ENCODE measurements at places on chromosomes 4 and X.

DNA sequence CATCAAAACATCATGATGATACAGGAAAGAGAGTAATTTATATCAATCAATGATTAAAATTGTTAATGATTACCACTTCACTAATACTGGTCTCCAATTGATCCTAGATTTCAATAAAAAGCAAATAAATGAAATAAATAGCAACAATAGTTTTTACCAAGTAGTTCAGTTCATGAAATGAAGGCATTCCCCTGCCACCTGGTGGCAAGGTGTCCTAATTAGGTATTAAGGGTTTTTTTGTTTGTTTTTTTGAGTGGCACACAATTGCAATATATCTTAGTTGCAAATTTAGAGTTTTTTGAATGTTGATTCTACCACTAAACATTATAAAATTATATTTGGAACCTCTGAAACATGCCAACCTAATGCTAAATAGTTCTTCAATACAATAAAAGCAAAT lies 157.4 kb upstream of the PDE5A start:
- no peak for DNase-seq

DNA sequence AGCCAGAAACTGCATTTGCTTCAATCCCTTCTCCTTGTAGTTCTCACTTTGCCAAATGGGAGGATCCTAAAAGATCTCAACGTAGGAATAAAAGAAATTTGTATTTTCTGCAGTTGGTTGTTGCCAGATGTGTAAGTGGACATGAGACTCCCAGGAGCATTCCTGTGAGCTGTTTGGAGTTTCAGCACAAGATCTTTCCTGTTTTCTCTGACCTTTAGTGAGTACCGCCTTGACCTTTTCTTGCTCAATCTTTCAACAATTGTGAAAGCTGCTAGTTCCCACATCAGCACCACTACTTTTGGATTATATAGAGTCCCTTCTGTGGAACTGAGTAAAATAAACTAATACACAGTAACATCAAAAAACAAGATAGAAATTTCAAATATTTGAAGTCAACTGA lies 683.8 kb upstream of the PABPC4L start:
- no peak for DNase-seq

DNA sequence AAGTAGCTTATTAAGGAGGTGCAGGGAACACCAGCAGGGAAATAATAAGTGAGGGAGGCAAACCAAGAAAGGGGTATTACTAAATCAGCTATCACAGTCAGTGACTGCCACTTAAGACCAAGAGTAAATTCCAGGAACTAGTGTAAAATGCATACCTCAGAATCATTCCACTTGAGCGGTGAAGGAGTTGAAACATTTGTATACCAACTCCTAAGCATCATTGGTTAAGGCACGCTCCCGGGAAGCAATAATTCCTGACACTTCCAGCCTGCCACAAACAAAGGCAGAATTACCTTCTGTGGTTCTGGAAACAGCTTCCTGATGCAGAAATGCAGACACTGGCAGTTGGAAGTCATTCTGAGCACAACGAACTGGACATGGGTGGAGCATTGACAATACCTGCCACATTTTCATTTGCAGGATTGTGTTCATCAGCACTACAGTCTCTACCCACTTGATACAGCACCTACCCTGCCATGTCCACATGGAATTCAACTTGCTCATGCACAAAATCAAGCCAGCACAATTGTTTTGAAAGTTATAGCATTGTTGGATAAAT lies 82.1 kb downstream of the PPP1R2C start:
- no peak for DNase-seq

GRCh38 chr4:7055111-7055989 lies 12.2 kb downstream of the TADA2B start:
- DNase-seq, result no peak

- no peak for DNase-seq
Measured at GRCh38 chr4:8639021-8639420, 46.5 kb downstream of the CPZ start.

DNA sequence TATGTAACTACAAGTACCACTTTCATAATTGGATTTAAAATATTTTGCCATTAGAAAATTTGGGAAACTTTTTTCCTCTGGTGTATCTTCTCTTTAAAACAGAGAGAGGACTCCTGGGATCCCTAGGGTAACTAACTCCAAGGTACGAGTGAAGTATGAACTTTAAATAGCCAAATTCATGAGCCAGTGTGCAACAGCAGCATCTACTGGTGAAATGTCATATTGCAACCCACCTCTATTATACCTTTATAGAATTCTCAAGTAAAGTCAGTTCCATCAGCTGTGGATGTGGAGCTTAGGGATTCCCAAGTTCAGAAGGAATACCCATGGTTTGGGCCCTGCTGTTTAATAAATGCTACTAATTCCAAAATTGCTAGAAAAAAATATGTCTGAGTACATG lies 282.7 kb upstream of the TAPT1 start:
- no peak for DNase-seq

DNA sequence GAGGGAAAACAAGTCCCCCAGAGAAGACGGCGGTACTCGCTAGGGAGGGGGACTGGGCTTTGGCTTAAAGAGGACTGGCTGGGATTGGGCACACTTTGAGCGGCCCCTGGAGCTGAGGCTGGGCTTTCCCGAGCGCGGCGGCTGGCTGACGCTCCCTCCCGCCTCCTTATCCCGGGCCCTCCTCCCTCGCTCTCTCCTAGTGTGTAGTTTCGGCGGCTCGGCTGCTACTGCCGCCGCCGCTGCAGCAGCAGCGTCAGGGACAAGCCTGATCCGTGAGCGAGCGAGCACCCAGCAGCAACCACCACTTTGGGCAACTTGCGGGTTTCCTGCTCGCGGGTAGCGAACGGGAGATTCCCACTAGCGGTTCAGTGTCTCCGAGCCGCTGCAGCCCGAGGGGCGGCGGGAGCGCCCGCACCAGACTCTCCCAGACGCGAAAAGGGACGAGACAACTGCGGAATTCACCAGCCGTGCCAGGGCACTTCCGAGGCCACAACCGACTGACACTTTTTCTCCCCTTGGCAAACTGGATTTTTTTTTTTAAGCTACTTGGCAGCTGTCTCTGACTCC lies 632 bp upstream of the PCDH7 start:
- DNase-seq, result no peak

GRCh38 chr4:139599594-139600374 lies 43.8 kb upstream of the SETD7 start:
- no peak for DNase-seq

- no peak for DNase-seq
Measured at GRCh38 chr4:95833711-95834194, 6.1 kb upstream of the PDHA2 start.

GRCh38 chrX:135010921-135011320 lies 11.4 kb downstream of the RTL8B start:
- DNase-seq, result no peak

DNA sequence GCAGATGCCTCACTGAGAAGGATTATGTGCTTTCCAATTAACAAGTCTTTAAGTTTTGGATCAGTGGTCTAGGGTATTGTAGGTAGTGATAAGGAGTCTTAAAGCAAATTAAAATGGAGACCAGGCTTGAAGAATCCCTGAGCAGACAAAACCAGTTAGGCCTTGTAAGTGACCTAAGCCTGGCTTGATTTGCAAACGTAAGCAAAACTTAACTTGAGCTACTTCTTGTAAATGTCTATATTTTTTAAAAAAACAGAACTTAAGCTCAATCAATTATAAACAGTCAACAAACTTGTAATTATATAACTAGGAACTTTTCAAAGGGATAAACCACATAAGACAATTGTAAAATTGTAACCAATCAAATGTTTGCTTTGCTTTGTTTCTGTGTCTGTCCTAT lies 72.7 kb upstream of the NALF2 start:
- DNase-seq, result no peak

DNA sequence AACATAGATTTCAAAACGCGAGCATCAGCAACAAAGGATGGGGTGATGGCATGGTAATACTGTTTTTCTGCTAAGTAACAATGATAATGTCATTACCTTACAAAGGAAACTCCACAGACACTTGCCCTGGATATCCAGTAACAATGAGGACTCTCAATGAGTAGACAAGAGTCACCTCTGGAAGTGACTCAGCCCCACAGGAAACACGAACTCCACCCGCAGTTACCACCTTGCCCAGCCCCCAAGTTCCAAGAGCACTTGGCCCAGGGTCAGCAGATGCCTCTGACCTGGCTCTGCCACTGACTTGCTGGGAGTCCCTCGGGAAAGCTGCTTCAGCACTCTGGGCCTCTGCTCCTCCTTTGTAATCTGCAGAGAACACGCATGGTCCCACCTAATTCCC lies 110.3 kb upstream of the MAP3K15 start:
- DNase-seq, result no peak

GRCh38 chr4:16869594-16870245 lies 28.7 kb downstream of the LDB2 start:
- DNase-seq, result no peak

GRCh38 chr4:4248885-4249203 lies 821 bp upstream of the TMEM128 start:
- no peak for DNase-seq

GRCh38 chr4:87042986-87043820 lies 108.4 kb downstream of the AFF1 start:
- DNase-seq, result no peak

- DNase-seq, result no peak
Measured at GRCh38 chrX:103565197-103565596, 20.1 kb upstream of the TCEAL4 start.

DNA sequence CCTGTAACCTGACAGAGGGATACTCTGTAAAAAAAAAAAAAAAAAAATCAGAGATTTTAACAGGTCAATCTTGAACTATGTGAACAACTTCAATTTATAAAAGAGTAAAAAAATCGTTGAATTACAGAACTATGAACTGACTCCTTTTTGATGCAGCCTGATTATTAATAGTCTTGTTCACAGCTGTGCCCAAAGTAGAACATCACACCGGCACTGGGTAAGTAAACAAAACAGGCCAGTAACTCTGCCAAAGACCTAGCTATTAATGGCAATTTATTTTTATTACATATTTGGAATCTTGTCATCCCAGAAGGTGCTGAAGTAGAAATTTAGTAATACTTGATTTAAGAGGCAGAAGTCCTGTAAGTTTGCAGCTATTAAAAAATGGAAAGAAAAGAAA lies 31.4 kb downstream of the CPE start:
- DNase-seq, result no peak

DNA sequence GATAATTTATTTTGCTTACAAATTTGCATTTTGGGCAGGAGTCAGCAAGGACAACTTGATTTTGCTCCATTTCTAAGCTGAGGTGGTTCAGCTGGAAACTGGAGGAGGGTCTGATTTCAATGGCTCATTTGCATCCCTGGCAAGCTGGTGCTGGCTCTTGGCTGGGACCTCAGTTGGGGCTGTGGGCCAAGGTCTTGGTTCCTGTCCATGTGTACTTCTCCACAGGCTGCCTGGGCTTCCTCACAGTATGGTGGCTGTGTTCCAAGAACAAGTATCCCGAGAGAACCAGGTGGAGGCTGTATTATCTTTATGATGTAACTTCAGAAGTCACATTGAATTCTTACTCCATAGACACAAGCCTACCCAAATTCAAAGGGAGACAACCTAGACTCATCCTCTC lies 77.0 kb upstream of the STX18 start:
- DNase-seq, result no peak

GRCh38 chrX:108731153-108731552 lies 5.2 kb downstream of the IRS4 start:
- no peak for DNase-seq

- DNase-seq, result no peak
Measured at GRCh38 chr4:36288731-36289426, 7.5 kb downstream of the DTHD1 start.

DNA sequence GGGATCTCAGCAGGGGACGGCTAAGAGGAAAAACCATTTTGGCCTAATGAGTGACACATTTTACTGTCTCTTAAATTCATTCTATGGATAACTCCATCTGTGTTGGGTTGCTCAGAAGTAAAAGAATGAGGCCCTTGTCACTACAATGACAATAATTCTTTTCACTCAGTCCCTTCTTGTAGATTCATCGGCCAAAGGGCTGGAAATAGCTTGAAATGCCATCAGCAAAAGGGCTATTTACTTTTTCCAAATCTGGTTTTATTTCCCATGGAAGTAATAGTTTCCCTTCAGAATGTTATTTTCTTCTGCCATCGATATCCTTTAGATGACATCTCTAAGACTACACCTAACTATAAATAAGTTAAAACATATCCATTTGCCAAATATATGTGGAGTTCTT lies 7.4 kb downstream of the MEPE start:
- no peak for DNase-seq

DNA sequence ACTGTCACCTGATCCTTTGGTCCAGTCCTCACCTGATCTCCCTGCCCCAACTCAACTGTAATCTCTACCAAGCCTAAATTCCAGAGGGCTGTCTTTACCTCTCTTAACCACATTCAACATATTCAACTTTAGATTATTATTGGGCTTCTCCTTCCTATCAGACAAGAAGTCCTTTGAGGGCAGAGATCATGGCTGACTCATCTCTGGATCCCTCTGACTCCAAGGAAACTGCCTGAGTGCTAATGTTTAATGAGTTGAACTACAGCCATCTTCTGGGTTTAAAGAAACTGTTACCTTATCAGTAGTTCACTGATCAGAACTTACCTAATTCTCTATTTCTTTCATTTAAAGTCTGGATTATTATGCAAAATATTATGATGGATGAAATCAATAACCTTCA lies 135.7 kb downstream of the GPC3 start:
- no peak for DNase-seq

DNA sequence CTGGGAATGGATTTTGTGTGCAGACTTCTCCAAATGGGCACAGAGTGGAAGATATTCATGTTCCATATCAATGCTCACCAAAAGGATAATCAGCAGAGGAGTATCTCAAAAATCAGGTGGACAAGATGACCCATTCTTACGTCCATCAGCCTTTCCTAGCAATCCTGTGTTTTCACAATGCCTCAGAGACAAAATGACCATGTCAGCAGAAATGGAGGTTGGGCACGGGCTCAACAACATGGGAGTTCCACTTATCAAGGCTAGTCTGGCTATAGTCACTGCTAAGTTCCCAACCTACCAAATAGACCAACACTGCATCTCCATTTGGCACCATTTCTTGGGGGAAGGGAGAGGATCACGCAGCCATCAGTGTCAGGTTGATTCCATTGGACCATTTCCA lies 179.0 kb downstream of the COX7B2 start:
- no peak for DNase-seq

- DNase-seq, result no peak
Measured at GRCh38 chr4:52837716-52838558, 24.2 kb upstream of the RASL11B start.

GRCh38 chr4:110854021-110854678 lies 231.3 kb upstream of the PITX2 start:
- DNase-seq, result no peak
